Retina (tissue), 1 donor: ENCODE measurements at places on chromosomes 11 and 22.

DNA sequence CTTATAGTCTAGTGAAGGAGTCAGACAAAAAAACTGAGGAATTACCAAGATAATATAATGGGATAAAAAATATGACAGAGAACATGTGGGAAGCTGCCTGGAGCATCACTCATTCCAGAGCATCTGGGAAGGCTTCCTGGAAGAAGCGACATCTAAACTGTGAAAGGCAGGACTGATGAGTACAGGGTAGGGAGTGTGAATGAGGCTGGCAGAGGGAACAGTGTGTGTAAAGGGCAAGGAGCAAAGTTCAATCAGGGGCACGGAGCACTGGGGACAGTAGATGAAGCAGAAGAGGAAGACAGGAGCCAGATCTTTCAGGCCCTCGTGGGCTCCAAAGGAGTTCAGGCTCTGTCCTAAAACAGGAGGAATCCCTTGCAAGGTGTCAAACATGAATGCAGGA is 55.8 kb upstream of the PRDM11 start:
- no peak for DNase-seq

- DNase-seq, result no peak
These were observed 30.8 kb upstream of the SNX19 start for GRCh38 chr11:130947058-130947457.

- no peak for DNase-seq
These were observed 9.9 kb upstream of the NDUFS8 start for GRCh38 chr11:68020575-68020974.

GRCh38 chr11:133011604-133012003 is 520.7 kb downstream of the OPCML start:
- DNase-seq, result no peak

GRCh38 chr22:17087498-17088131 is 2.8 kb downstream of the IL17RA start:
- DNase-seq, result no peak

DNA sequence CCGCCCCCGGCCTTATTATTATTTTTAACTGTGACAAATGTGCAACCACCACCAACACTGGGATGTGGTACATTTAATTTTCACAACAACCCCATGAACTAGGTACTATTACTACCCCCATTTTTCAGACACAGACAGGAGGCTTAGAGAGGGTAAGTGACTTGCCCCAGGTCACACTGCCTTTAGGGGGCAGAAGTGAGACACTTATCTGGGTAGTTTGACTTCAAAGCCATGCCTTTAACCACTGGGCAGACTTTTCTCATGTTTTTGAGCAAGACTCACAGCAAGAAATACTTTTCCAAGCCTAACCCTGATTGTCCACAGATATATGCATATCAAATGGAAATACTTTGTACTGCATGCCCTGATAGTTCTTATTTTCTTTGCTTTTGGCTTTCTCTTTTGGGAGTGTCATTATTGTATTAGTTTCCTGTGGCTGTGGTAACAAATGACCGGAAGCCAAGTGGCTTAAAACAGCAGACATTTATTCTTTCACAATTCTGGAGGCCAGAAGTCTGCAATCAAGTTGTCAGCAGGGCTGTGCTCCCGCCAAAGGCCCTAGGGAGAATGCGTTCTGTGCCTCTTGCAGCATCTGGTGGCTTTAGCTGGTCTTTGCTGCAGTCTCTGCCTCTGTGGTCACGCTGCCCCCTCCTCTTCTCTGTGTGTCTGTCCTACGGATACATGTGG is 110.8 kb downstream of the GRIK4 start:
- DNase-seq, result no peak

- DNase-seq, result no peak
These were observed 428.2 kb downstream of the BUD13 start for GRCh38 chr11:116344601-116345000.

DNA sequence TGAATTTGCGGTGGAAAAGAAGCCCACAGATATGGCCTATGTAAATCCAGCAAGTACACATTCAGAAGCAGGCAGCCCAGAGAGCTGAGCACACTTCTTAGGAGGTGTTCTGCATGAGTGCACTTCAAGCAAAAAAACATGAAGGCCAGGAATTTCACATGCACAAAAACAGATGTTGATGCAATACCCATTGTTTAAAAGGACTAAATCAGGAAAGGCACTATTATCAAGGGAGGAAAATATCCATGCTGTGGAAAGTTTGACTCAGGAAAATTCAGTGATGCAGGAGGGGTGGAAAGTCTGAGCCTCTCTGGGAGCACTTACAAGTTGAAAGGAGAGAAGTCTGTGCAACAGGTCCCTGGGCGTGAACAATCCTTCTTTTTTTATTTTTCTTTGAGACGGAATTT is 15.8 kb upstream of the CARS1 start:
- DNase-seq, result no peak

- DNase-seq, result peak; percentile 91
These were observed 2.9 kb upstream of the ABCC8 start for GRCh38 chr11:17479284-17480214.
